ENCODE measurements at places on chromosomes 2 and 18.

DNA sequence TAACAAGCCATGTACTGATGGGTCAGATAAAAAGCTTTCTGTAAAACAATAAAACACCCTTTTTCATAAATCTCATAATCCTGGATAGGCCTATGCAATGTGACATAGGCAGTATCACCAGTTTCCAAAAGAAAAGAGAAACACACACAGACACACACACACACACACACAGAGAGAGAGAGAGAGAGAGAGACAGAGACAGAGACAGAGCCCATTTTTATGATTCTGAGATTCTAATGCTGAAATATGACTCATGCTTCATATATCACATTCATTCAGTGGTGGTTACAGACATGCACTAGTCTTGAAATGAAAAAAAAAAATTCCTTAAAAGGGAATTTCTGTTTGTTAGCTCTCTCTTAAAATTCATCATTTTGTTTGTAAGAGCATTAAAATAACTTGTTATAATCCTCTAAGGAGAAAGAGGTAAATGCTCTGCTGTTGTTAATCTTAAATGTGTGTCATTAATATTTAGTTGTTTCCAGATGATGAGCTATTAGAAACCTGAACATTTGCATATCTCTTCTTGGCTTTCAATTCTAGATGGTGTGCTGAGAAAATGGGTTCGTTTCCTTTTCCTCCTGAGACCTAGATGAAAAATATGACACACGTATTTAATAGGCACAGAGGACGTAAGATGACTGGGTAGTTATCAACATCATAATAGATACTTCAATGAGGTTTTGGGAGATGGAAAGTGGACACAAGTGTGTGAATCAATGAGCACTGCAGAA is 1598.7 kb upstream of the ACVR2A start:
- DNase-seq = no peak

DNA sequence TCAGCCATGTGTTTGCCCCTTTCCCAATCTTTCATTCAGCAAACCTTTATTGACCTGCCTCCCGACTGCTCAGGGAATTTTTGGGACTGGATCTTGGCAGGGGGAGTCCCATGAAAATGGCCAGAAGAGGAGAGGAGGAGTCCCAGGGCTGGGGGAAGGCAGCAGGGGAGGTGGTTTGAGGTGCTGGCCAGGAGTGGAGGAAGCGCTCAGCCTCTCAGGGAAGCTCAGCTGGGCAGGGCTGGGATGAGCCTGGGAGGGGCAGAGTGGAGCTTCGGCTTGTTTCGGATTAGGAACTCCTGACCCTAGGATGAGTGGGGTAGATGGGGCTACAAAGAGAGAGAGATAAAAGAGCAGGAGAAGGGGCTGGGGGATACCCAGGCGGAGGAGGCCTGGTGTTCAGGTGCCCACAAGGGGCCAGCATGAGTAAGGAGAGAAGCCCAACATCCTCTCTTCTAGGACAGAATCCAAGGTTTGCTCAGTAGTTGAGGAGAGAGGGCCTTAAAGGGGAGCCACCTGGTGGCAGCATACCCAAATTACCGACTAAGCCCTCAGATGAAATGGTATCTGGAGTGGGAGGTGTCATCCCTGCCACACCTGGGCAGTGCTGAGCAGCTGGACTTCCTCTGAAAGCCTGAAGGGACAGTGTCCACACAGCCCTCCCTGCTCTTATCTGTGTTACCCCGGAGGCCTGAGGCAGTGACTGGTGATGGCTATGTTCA is 91.1 kb downstream of the INHBB start:
- DNase-seq = no peak

DNA sequence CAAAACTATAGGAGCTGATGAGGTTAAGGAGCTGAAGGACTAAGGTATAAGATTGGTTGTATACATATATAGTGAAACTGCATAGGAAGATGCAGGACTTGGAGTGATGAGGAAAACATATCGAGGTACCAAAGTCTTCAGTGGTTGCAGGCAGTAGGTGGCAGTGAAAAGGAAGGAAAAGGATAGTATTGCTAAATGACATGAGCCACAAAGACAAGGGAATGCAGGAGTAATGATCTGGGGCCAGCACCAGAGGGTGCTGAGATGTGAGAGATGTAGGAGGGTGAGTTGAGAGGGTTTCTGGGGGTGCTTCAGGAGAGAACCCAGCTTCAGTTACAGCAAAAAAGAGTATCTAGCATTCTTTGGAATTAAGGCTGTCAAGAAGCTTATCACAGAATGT is 172.2 kb upstream of the MYO3B start:
- no peak for DNase-seq

GRCh38 chr2:132473174-132473883 is 56.7 kb downstream of the GPR39 start:
- no peak for DNase-seq

DNA sequence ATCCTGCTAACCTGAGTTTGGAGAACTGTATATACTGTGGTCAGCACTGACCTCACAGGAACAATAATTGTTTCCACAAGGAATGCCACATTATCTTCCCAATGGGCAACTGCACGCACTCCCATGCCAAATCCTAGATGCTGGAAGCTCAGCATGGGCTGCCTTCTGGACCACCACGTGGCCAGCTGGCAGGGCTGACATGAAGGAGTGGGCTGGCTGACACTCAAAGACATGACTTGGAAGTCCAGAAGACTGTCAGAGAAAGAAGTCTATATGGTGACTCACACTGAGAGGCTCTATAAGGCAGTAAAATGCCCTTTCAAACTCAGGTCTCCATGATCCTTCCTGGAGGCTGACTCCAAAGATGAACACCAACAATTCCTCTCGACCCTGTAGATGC is 98.4 kb upstream of the RNF152 start:
- no peak for DNase-seq

- DNase-seq = no peak
Measured at GRCh38 chr18:7896161-7896560, 329.0 kb downstream of the PTPRM start.

DNA sequence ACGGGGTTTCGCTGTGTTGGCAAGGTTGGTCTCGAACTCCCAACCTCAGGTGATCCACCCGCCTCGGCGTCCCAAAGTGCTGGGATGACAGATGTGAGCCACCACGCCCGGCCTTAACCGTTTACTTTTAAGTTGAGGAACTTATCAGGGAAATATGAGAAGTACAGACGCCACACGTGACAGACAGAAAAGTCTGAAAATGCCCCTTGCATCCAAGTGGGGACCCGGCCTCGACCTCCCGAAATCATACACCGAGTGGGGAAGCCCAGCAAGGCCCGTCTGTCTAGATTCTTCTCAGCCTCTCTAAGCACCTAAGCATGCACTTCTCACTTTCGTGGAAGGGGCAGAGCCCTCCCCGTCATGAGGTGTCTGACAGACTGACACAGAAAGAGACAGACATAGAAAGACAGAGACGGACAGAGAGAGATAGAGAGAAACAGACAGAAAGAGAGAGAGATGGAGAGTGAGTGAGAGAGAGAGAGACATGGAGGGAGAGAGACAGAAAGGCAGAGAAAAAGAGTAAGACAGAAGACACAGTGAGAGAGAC is 107.3 kb upstream of the ANKRD30BL start:
- no peak for DNase-seq

DNA sequence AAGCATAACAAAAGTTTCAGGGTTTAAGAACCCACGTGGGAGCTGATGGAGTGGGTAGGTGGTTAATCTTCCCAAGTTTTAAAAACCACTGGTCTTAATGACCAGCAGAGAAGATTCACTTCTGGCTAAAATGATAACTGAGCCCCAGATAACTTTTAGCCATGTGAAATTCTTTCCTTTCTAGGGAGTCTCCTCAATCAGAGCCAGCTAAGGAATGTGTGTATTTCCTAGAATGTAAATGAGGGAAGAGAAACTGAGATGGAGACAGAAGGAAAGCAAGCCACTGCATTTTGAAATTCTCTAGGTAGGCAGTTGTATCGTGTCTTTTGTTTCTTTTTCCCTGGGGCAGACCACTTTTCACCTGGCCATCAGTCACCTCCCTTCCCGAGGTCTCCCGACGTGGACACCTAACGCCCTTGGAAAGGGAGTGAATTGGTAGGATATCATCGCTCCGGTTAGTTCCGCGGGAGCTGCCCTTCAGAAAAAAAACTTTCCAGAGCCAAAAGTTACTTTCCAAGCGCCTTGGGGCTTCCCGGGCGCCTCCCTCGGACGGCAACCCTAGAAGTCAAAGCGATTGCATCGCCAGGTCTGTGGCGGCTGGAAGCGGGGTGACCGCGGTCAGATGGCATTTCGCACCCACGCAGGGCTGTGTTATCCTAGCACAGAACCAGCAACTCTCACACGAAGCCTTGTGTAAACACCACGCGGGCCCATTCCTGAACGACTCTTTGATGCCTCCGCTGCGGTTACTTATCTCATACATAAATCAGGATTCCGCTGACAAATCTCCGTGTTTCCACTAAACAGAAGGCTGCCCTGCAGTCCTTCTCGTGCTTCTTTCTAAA is 1.3 kb downstream of the COLEC12 start:
- no peak for DNase-seq
